Activated CD4-positive, alpha-beta T cell treated with anti-CD3 and anti-CD28 coated beads for 1 hour (primary cell): ENCODE measurements at places on chromosomes 3 and 15.

DNA sequence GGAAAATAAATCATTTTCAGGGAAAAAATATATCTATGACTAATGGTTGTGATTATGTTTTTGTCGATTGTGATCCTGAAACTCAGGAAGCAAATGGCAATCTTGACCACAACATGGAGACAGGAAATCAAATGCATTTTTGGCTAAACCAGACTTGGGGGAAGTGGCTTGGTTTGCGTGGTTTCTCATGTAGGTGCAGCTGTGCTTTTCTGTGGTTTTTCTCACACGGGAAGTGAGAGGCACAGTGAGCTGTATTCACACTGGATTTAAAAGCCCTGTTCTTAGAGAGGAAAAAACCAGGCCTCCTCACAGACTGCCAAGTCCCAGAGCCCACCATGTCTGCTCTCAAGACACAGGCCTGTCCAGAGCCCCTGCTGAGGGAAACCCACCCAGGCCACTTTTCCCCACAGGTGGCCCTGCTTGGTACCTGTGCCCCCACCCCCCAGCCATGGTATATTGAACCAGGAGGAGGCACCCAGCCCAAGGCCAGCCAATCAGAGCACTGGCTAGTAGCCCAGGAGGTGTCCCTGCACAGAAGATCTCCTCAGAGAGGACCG is 46.1 kb downstream of the BTD start:
- no peak for DNase-seq

- no peak for DNase-seq
Observed at GRCh38 chr3:186984064-186984463, 53.7 kb downstream of the ST6GAL1 start.

DNA sequence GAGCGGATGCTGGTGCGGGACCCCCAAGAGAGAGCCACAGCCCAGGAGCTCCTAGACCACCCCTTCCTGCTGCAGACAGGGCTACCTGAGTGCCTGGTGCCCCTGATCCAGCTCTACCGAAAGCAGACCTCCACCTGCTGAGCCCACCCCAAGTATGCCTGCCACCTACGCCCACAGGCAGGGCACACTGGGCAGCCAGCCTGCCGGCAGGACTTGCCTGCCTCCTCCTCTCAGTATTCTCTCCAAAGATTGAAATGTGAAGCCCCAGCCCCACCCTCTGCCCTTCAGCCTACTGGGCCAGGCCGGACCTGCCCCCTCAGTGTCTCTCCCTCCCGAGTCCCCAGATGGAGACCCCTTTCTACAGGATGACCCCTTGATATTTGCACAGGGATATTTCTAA is 6.9 kb downstream of the ANKRD63 start:
- no peak for DNase-seq

- DNase-seq = no peak
Observed at GRCh38 chr15:87660251-87661129, 596.0 kb downstream of the NTRK3 start.

- DNase-seq = no peak
Observed at GRCh38 chr15:65033659-65034269, 4.3 kb upstream of the MTFMT start.

GRCh38 chr3:181716966-181717365 is 5.2 kb downstream of the SOX2 start:
- DNase-seq = no peak

- DNase-seq = no peak
Observed at GRCh38 chr3:69938061-69938460, 61.5 kb upstream of the SAMMSON start.

DNA sequence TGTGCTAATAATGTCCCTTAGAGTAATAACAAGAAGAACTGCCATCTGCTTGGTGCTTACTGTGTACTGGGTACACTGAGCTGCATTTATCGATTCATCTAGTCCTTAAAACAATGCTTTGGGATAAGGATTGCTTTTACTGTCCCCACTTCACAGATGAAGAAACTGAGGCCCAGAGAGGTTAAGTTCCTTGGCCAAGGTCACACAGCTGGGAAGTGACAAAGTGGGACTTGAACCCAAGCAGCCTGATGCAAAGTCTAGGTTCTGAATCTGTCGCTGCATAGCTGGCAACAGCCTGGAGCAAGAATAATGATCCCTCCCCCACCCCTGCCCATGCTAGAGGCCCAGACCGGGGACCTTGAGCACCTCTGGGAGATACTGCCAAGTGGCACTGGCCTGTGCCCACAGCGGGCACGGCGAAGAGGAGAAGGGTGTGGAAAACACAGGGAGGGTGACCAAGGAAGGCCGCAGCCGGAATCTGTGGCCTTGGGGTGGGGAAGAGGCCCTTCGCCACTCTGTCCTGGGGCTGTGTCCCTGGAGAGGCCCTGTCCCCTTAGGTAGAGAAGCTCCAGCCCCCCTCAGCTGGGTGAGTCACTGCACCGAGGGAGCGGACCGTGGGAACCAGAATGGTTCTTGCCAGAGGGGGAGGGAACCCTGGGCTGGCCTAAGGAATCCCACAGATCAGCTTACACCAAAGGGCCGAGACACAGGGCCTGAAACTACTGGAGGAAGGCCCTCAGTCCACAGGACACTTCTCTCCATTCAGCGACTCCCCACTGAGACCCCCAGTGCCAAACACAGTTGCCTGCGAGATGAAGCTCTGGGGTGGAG is 3.5 kb downstream of the PLXND1 start:
- DNase-seq = no peak

DNA sequence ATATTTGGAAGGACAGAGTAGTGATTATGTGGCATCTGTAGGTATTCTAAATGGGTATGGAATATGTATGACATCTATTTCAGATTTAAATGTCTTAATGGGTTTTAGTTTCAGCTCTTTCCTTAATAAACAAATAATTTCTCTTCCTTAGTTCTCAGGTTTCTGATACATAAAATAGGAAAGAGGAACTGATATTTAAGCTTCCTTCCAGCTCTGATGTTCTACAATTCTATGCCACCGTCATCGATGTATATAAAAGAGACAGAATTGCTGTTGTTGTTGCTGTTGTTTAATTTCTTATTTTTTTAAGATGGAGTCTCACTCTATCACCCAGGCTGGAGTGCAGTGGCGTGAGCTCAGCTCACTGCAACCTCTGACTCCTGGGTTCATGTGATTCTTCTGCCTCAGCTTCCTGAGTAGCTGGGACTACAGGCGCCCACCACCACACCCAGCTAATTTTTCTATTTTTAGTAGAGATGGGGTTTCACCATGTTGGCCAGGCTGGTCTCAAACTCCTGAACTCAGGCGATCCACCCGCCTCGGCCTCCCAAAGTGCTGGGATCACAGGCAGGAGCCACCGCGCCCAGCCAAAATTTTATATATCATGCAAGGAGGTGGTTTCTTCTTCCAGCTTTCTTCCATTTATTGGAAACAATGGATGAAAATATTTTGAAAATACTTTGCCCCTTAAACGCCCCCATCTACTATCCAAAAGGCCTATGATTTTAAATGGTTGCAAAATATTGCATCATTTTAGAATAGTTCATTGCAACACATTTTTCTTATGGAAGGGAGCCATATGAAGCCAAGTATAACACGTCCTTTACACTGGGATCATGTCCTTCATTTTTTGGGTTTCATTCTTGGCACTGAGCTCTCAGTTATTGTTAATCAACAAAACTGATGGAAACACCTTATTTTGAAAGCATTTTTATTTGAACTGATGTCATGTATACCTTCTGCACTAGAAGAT is 13.9 kb upstream of the C15orf61 start:
- no peak for DNase-seq

DNA sequence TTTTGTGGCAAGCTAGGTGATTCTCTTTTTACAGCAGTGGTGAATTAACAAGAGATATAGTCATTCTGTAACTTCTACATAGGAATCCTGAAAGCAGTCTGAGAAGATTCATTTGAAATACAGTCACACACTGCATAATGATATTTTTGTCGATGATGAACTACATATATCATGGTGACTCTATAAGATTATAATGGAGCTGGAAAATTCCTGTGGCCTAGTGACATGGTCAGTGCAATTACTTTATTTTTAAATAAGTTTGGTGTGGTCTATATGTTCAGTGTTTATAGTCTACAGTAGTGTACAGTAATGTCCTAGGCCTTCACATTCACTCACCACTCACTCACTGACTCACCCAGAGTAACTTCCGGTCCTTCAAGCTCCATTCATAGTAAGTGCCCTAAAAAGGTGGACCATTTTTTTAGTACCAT is 511.4 kb upstream of the MCTP2 start:
- no peak for DNase-seq

DNA sequence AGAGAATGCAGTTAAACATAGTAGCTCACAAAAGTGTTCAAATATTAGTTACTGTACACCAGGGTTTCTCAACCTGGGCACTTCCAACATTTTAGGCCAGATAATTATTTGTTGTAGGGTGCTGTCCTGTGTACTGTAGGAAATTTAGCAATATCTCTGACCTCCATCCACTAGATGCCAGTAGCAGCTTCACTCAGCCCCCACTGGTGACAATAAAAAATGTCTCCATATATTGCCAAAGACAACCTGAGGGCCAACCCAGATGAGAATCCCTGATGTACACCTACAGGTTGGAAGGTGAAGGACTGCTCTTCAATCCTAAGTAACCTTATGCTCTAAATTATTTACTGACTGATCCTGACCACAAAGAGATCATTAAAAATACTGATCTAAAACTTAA is 32.5 kb downstream of the DCUN1D1 start:
- DNase-seq = no peak

DNA sequence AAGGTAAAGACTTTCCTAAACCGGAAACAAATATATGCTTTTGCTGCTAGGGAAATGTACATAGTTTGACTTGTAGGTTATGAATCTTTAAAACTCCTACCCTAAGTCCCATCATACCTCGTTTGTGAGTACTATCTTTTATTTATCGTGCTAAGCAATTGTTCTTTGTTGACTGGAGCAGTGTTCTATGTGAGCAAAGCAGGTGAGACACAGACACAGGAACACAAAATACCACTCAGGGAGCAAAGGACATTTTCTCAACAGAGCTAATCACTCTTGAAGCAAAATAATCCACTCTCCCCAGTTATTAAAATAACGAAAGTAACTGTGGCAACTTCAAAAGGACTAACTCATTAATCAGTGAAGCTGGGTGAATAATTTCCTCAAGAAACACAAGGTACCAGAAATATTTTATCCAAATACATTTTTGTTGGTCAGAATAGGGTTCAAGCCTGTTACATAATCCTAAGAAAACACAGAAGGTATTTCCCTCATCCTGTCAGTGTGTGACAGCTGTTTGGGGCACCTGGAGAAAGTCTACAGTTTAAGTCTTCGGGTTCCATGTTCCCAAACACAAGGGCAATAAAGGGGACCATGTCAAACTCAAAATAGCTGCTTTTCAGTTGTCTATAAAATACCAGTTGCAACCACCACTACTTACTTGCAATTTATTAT is 407.7 kb downstream of the FOXP1 start:
- no peak for DNase-seq

DNA sequence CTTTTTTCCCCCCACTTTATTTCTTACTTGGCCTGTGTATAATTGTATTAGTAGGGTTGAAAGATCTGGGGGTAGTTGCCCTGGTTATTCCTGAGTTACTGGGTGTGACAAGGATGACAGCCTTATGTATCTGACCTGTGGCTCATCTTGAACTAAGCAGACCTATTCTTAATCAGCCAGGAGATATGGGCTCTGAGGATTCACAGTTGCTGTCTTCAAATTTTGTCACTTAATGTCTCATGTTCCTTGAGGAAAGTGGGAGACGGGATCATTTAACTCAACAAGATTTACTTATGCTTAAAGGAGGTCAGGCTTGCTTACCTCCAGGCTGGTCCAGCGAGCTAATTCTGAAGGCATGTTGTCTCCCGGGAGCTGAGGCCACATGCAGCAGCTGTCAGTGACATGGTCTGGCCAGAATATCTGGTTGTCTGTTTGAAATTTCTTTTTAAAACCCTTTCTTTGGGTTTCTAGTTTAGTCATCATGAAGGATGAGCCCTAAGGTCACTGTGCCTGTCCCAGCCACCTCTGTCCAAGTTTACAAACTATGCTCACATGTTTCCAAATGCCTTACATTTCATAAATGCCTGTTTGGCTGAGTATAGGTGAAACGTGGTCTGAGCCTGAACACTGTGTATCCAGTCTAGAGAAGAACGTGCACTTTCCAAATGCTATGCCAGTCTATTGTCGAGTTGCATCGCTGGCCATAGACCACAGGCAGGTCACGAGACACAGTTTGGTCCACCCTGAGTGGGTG is 26.8 kb downstream of the LRTM1 start:
- no peak for DNase-seq

DNA sequence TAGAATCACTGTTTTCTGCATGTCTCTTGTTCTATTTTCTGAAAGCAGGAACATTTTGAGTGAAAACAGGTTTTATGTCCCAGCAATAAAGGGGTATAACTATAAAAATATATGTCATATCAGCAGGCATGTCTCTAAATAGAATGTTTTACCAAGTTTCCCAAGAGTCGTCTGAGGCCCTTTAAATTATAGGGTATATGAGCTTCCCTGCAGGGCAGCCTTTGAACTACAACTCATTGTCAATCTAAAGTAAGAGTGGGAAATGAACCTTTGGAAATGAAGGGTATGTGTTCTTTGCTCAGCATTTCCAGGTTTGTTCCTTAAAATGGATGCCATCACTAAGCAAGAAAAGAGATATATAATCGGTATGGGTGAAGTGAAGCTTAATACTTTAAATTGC is 138.6 kb downstream of the LSAMP start:
- no peak for DNase-seq

- DNase-seq = no peak
Observed at GRCh38 chr3:78804251-78805037, 963.4 kb downstream of the ROBO1 start.

DNA sequence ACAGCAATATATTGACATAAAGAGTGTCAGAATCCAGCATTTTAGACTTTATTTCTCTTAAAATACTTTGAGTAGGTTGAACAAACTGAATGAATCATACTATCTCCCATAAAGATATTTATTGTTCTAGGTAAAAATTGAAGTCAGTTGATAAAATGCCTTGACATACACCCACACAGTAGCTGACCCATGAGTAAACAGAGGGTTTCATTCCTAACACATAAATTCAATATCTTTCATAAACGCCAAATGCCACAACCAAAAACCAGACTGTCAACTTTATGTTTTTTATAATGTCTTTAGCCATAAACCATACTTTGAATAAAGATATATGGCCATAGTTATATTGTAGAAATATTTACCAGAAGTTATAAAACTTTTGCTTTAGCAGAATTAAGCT is 742.4 kb downstream of the NAALADL2 start:
- DNase-seq = no peak

DNA sequence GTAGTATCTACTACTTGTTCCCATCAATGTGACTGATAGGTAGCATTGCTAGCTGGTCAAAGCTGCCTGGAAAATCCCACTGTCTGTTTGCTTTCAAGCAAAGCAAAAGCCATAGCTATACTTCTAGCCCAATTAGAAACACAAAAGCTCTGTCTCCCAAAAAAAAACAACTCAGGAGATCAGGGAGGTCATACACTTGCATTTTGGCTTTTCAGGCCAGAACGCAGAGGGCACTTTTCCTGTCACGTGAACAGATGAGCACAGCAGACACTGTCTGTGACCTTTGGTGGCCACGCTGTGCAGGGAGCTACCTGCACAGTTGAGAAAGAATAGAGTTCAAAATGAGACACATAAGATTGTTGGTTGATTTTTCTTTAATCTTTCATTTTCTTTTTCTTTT is 441.7 kb upstream of the PDZRN3 start:
- DNase-seq = no peak

GRCh38 chr3:88075497-88075896 is 16.4 kb downstream of the ZNF654 start:
- no peak for DNase-seq
